HS-5 (cell line): ENCODE measurements at places on chromosomes 6 and 20.

DNA sequence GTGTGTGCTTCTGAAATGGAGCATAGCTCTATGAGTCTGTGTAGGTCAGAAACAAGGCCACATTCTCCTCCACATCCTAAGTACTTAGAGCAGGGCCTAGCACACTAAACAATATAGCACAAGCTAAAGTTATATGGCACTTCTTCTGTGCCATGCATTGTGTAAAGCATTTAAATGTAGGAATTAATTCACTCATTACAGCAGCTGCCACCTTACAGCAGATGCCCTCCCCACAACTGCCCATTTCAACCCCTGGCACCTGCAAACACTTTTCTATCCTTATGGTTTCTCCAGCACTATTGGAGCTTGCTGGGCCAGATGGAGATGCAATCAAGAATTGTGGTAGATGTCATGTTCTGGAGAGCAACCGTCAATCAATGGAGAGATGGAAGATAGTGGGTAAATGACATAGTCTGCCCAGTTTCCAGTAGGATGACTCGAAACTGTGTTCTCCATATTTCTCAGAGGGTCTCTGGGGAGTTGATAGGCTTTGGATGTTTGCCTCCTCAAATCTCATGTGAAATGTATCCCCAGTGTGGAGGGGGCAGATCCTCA, 373.7 kb downstream of the DOK5 start:
- DNase-seq = no peak

- no peak for DNase-seq
Measured at GRCh38 chr6:84242265-84242664, 14.8 kb upstream of the CEP162 start.

GRCh38 chr20:56001106-56001785, 4.1 kb downstream of the CBLN4 start:
- DNase-seq = no peak

DNA sequence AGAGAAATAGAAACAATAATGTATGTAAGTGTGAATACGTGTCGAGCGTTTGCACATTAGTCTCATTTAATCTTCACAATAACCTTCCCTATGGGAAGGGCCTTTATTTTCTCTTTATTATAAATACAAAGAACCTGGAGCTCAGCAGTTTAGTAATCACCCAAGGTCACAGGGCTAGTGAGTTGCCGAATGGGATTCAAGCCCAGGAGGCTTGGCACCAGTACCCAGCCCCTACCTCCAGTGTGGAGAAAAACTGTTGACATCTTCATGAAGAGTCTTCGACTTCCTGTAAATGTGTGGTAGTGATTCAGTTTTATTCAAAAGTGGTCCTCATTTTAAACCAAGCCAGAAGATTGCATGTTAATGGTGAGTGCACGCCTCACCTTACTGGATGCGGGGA, 162.8 kb downstream of the SCML4 start:
- DNase-seq = no peak

DNA sequence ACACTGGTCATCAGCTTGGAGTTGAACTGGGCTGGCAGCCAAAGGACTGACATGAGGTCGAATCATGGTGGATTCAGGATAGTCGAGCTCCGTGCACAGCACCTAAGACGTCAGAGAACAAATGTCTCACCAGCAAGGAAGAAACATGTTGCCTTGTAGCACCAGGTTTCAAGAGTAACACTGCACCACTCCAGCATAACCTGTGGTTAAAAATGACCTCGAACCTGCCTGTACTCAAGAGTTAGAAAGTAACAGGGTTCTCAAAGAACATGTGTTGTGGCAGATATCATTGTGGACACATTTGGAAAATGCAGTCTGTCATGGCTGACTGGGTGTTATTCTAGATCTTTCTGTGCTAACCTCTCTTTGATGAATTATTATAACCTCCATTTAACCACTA, 511.6 kb downstream of the CDH26 start:
- no peak for DNase-seq

DNA sequence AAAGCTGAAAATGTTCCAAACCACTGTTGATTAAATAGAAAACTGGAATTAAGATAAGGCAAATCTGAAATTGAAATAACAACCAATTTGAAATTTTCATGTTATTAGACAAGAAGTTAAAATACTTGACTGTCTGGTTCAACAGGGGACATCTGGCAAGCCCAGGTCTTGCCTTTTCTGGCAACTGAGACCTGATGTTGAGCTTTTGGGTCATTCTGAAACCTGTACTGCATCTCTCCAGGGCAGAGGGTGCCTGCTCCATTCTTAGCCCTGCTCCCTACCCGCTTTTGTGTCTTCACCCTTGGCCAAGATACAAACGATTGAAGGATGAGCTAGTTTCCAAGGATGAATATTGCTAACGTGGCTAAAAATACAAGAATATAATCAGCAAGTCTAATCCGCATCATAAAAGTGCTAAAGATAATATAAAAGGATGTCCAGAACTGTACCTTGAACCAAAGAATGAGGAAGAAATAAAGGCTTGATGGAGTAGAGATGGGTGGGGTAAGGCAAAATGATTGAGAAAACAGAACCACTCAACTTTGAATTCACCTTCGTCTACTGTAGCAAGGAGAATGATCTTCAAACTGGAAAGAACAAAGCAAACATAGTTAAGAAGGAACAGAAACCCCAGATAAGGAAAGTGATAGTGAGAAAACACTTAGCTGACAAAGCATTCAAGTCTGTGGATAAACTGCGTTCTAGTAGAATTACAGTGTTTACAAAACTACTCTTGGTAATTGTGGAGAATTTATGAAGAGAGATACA, 109.8 kb upstream of the MAN1A1 start:
- DNase-seq = no peak

DNA sequence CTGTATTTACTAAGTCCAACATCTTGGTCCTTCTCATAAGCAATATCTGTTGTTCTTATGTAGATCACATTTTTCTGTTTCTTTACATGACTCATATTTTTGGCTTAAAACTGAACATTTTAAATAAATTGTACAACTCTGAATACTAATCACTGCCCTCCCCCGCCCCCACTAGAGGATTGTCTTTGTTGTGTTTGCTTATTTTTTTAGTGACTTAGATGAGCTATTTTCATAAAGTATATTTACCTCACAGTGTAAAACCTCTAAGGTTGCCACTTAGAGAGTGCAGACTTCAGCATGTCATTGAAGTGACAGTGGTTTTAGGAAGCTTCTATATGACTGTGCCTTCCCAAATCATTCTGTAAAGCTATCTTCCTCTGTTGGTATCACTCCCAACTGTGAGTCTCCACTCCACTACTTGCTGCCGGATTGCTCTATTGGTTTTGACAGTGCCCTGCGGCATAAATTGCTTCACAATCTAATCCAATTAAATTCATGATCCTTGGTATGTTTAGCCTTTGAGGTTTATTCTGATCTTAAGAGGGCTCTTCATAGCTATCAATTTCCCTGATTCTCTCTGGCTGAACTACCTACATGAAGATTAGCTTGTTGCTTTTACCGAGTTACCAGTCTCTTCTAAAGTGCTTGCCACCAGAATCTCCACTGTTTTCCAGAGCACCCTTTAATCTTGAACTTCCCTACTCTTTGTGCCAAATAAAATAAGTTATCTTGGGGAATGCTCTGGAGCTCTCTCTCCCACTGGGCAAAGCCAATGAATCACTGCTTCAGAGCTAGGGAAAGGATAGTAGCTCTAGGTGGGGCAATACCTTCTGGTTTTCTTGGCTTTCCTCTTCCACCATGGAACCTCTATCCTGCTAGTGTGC, 33.0 kb downstream of the SPTLC3 start:
- no peak for DNase-seq

- DNase-seq = no peak
Measured at GRCh38 chr6:14317387-14317970, 199.9 kb downstream of the CD83 start.

- no peak for DNase-seq
Measured at GRCh38 chr6:108877046-108877751, 29.0 kb downstream of the ARMC2 start.

GRCh38 chr6:26232306-26232939, 132.6 kb upstream of the BTN3A2 start:
- no peak for DNase-seq

DNA sequence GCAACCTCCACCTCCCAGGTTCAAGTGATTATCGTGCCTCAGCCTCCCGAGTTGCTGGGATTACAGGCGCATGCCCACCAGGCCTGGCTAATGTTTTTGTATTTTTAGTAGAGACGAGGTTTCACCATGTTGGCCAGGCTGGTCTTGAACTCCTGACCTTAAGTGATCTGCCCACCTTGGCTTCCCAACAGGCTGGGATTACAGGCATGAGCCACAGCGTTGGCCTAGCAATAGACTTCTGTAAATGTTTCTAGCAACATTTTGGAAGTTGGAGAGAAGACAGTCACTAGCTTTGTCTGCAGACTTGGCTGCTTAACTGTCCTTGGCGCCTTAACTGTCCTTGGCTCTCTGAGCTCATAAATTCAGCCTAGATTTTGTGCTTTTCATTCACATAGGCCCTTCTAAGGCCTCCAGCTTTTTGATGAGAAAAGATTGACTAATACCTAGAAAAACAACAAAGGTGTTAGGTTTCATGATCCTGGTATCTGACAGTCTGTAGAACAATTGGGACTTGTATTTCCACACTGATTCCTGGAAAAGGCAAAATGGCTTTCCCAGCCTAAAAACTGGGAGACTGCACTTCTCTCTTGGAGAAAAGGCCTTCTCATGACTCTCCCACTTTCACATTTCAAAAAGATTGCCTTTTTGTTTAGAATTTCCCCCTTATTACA, 49.7 kb downstream of the OR2B2 start:
- no peak for DNase-seq

- no peak for DNase-seq
Measured at GRCh38 chr6:129195643-129196042, 312.7 kb downstream of the LAMA2 start.

GRCh38 chr6:8934318-8934717, 499.0 kb upstream of the SLC35B3 start:
- DNase-seq = no peak

GRCh38 chr6:7268362-7268761, 44.6 kb downstream of the SSR1 start:
- no peak for DNase-seq

- DNase-seq = no peak
Measured at GRCh38 chr20:370151-370600, 10.4 kb upstream of the TRIB3 start.

DNA sequence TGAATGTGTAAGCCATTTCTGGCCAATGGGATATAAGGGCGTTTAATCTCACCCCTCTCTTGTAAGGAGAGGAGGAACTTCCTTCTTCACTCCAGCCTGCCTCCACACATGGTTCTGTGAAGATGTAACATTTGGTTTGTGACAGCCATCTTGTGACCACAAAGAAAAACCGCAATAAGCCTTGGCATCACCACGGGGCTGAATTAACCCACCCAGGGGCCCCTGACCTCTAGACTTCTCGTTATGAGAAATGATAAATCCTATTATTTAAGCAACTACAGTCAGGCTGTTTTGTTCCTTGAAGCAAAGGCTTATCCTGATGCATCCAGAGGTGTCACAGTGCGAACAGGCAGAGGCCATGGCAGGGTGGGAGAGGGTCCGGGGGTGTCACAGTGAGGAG, 139.7 kb downstream of the CDC5L start:
- DNase-seq = no peak

DNA sequence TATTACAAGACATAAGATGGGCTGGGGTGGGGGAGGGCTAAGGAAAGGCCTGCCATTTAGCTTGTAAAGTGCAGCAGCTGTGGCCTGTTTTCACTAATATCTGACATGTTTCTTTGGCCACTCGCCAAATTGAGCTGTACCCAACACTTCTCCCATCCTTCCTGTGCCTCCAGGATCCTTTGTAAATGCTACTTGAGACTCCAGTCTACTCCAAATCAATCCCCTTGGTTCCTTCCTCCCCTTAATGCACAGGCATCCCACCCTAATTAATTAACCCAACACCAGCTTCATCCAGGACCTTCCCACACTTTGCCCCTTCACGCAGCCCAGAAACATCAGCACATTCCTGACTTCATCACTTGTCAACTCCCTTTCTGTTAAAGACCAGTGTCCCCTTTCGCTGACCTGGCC, 55.0 kb upstream of the TCF21 start:
- DNase-seq = no peak

DNA sequence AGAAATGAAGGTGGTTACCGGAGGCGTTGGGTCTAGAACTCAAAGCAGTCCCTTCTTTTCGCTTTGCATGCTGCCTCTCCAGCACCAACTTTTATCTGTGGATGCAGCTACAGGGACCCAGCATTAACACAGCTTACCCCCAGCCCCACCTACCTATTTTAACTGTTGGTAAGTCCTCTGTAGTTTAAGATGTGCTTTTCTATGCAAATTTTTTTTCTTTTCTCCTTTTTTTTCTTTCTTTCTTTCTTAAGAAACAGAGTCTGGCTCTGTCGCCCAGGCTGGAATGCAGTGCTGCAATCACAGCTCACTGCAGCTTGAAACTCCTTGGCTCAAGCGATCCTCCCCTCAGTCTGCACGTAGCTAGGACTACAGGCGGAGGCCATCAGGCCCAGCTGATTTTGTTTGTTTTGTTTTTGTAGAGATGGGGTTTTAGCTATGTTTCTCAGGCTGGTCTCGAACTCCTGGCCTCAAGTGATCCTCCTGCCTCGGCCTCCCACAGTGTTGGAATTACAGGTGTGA, 6.5 kb upstream of the USP45 start:
- DNase-seq = no peak

DNA sequence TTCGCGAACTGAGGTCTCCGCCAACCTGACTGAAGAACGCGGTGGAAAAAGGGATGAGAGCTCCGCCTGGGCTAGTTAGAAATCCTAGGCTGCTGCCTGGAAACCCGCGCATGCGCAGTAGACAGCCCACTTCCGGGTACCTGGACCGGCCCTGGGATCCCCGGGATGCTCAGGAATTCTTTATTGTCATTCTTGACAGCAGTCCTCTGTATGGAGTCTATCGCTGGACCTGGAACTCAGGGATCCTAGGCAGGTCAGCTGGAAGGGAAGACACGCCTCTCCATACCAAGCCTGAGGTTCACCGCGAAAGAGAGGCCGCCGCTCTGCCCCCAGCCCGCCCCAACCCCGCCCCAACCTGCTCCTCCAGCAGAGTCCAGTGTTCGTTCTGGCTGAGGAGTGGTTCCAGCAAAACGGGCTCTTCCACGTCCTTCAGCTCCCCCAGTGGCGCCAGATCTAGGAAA, 1379.2 kb upstream of the DEFB115 start:
- DNase-seq = no peak

GRCh38 chr6:132952031-132952867, 137.9 kb downstream of the RPS12 start:
- DNase-seq = no peak

DNA sequence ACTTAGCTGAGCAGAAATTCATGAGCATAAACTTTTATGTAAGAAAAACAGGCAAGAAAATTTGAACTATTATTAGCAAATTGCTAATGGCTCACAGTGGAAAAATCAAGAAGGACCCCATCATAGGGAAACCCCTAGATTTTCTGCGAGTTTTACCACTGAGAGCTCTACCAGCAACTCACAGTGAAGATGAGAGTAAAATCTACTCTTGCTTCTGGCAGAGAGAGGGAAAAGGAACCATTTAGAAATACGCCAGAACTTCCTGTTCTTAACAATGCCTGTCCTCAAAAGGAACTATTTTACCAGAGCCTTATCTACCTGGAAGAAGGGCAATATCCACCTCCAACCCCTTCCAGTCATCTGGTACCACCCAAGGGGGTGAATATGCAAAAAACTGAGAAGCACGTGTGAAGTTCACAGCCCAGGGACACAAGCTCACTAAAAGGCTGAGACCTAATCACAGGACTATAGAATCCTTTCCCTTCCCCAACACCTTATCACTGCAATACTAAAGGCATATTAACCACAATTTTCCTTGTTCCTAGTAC, 34.4 kb upstream of the ASF1A start:
- DNase-seq = no peak

GRCh38 chr20:49278818-49279676, 1.2 kb upstream of the ZNFX1 start:
- no peak for DNase-seq

- DNase-seq = no peak
Measured at GRCh38 chr6:3283641-3284435, 25.1 kb downstream of the PSMG4 start.

GRCh38 chr6:104460738-104461483, 398.8 kb downstream of the HACE1 start:
- no peak for DNase-seq
